ENCODE measurements at places on chromosomes 13 and 19. TPM values are rescaled to one million over a fixed set of nuclear protein-coding genes. Genes with fewer than 3 reads are reported as not detected.

DNA sequence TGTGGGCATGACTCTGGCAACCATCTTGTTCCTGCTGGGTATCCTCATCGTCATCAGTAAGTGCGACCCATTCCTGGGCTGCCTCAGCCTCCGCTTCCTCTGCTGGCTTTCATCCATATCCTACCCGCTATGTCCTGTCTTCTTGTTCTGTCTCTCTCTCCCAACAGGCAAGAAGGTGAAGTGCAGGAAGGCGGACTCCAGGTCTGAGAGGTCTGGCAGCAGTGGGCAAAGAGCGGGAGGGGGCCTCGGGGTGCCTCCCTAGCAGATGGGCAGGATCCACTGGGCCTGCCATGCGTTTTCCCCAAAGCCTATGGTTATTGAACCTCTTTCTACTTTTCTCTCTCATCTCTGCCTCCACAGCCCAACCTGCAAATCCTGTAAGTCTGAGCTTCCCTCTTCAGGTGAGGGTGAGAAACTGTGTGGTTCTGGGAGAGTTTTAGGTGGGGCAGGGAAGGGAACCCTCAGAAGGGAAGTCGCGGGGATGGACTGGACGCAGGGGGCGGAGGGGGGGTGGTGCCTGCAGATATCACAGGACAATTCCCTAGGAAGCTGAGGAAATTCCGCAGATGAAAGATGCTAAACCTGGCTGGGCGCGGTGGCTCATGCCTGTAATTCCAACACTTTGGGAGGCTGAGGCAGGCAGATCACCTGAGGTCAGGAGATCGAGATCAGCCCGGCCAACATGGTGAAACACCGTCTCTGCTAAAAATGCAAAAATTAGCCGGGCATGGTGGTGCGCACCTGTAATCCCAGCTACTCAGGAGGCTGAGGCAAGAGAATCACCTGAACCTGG lies 3.1 kb upstream of the FXYD5 start:
- H3K4me1 ChIP-seq: peaks cover 15% of the 10 kb centered on the region
- no peak for DNase-seq
- no peaks in the 10 kb centered on the region for H3K27me3 ChIP-seq
- no peak overlapping the region for H3K4me3 ChIP-seq
- H3K27ac ChIP-seq: no peak overlapping the region
- peaks cover 13% of the 10 kb centered on the region for H3K36me3 ChIP-seq

- no peak overlapping the region for H3K4me3 ChIP-seq
- H3K4me1 ChIP-seq: no peaks in the 10 kb centered on the region
- H3K27ac ChIP-seq: no peak overlapping the region
- peaks cover 11% of the 10 kb centered on the region for H3K27me3 ChIP-seq
Measured at GRCh38 chr19:51754770-51755169, 3.1 kb upstream of the FPR1 start.

- H3K27me3 ChIP-seq: peaks cover 4% of the 10 kb centered on the region
- H3K36me3 ChIP-seq: no peaks in the 10 kb centered on the region
- DNase-seq: no peak
- peaks cover 2% of the 10 kb centered on the region for H3K4me1 ChIP-seq
- H3K4me3 ChIP-seq: no peak overlapping the region
Measured at GRCh38 chr13:46100191-46100815, 4.5 kb downstream of the CPB2 start.

DNA sequence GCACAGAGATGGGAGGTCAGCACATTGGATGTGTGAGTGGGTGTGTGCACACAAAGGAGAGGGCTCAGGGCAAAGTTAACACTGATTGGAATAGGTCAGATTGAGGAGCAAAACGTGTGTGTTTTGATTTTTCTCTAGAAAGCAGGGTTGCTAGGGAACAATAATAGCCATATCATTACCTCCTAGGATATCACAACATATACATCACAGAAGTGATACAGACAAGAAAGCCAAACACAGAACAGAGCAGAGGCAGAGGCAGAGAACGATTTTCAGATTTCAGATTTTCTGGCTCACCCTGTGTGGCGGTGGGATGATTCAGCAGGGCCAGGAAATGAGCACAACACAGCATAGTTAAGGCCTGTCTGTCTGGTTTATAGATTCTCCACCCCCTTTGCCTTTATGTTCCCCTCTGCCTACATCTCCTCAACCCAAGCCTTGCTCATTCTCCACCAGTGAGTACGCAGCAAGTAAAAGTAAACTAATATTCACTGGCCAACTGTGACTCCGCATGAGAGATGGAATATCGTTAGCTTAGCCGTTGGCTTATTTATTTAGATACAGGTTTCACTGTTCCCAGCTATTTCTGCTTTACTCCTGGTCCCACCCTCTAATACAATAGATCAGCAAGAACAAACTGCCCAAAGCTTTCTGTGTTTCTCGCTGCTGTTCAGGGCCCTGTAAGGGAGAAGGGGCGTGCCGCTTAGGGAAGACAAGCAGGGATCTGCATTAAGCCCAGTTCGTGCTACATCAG lies 182.7 kb upstream of the TSC22D1 start:
- no peak overlapping the region for H3K4me3 ChIP-seq
- no peak overlapping the region for H3K27ac ChIP-seq
- no peak for DNase-seq
- H3K27me3 ChIP-seq: peaks cover 6% of the 10 kb centered on the region
- H3K36me3 ChIP-seq: no peaks in the 10 kb centered on the region

DNA sequence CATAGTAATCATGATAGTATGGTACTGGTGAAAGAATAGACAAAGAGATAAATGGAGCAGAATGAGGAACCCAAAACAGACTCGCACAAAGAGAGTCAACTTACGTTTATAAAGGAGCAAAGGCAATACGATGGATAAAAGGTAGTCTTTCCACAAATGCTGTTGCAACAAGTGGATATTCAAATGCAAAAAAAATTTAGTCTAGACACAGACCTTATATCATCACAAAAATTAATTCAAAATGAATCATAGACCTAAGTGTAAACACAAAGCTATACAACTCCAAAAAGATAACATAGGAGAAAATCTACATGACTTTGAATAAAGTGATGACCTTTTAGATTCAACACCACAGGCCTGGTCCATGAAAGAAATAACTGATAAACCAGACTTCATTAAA lies 131.6 kb downstream of the KL start:
- no peaks in the 10 kb centered on the region for H3K36me3 ChIP-seq
- DNase-seq: no peak
- H3K4me1 ChIP-seq: peaks cover 5% of the 10 kb centered on the region
- no peak overlapping the region for H3K27ac ChIP-seq
- no peak overlapping the region for H3K4me3 ChIP-seq

GRCh38 chr13:33869005-33869404 lies 51.1 kb downstream of the RFC3 start:
- H3K27ac ChIP-seq: no peak overlapping the region
- H3K4me1 ChIP-seq: no peaks in the 10 kb centered on the region
- no peaks in the 10 kb centered on the region for H3K27me3 ChIP-seq
- no peak for DNase-seq

DNA sequence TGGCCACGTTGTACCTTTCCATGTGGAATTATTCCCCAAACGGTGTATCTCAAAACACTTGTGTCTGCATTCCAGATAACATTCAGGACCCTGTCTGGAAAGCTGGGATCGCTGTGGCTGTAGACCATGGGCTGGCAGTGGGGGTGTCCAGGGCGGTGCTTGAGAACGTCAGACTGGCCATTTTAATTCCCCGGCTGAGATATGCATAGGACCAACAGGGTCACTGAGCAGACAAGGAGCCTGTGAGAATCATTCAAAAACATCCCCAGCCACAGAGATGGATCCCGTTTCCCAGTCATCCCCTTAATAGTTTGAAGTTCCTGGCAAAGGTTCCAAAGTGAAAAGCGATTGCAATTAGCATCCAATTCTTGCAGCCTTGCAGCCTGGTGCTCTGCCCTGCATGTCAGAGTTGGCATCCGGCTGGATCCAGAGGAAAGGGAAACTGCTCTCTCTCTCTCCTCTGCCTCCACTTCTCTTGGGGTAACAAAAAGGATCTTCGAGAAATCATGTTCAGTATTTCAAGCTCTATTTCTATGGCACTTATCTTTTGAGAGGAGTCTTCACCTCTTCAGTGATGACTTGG lies 41.6 kb downstream of the IFT88 start:
- no peaks in the 10 kb centered on the region for H3K4me1 ChIP-seq
- no peak overlapping the region for H3K27ac ChIP-seq
- no peaks in the 10 kb centered on the region for H3K36me3 ChIP-seq
- no peaks in the 10 kb centered on the region for H3K27me3 ChIP-seq
- no peak for DNase-seq
- H3K4me3 ChIP-seq: no peak overlapping the region

DNA sequence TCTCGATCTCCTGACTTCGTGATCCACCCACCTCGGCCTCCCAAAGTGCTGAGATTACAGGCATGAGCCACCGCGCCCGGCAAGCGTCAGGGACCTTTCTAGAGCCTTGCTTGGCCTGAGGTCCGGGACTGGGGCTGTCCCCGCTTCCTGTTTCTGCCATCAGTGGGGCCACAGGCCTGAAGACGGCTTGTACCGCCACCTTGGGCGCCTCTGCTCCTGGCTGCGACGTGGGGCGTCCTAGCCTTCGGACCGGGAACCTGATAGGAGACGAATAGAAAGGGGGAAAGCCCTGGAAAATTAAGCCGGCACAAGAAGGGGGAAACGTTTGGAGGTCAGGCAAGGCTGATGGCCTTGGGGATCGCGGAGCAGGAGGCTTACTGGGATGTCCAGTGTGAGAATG lies 35.1 kb downstream of the RNF6 start:
- H3K4me3 ChIP-seq: peak overlapping the region; percentile 85
- H3K4me1 ChIP-seq: peaks cover 19% of the 10 kb centered on the region
- H3K27me3 ChIP-seq: no peaks in the 10 kb centered on the region
- H3K36me3 ChIP-seq: peaks cover 13% of the 10 kb centered on the region
- H3K27ac ChIP-seq: peak overlapping the region; percentile 95

DNA sequence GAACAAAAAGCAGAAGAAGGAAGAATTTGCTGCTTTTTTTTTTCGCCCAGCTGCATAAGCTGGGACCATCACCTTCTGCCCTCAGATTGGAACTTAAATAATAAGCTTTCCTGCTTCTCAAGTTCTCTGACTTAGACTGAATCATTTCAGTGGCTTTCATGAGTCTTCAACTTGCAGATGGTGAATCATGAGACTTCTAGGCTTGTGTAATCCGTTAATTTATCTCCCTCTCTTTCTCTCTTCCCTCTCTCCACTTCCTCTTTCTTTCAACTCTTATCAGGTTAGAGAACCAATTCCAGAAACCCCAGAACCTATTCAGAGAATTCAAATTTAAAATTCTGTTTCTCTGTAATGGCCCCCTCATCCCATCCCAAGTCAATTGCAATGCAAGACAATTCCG lies 1153.7 kb downstream of the PCDH9 start:
- DNase-seq: no peak
- no peaks in the 10 kb centered on the region for H3K27me3 ChIP-seq
- no peaks in the 10 kb centered on the region for H3K4me1 ChIP-seq

Gene VSTM1
- total RNA-seq: not detected

Gene CA11
- total RNA-seq: 14.1 TPM

Gene ZNF566
- 6.0 TPM for total RNA-seq

Gene CEACAM6
- total RNA-seq: not detected

Gene SIAH3
- 0.30 TPM for total RNA-seq

Gene JSRP1
- total RNA-seq: 0.45 TPM

Gene RUVBL2
- 189 TPM for total RNA-seq

All from activated naive CD8-positive, alpha-beta T cell treated with anti-CD3 and anti-CD28 coated beads for 36 hours (primary cell).